Activated CD8-positive, alpha-beta memory T cell treated with anti-CD3 and anti-CD28 coated beads for 24 hours (primary cell): ENCODE measurements at places on chromosomes 6 and 20.

DNA sequence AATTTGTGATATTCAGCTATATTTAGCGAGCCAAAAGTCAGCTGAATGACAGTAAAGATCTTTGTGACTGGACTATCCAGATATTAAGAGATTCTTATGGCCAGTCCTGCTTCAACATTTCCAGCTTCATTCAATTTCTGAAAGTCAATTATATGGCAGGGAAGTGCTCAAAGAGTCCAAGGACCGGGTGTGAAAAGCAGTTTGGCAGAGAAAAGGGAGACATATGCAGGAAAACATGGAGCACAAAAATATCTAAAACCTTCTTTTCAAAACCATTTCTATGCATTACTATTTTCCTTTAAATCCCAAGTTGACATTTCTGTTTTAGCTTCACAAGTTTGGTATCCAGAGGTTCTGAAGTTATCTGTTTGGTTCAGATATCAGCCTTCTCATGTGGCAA lies 5.0 kb downstream of the MPC1 start:
- no peak for DNase-seq

- DNase-seq: no peak
These were observed 204.7 kb downstream of the ESR1 start for GRCh38 chr6:152012227-152012626.

- peak; percentile 79 for DNase-seq
These were observed 4.3 kb downstream of the GABBR1 start for GRCh38 chr6:29628419-29629281.

DNA sequence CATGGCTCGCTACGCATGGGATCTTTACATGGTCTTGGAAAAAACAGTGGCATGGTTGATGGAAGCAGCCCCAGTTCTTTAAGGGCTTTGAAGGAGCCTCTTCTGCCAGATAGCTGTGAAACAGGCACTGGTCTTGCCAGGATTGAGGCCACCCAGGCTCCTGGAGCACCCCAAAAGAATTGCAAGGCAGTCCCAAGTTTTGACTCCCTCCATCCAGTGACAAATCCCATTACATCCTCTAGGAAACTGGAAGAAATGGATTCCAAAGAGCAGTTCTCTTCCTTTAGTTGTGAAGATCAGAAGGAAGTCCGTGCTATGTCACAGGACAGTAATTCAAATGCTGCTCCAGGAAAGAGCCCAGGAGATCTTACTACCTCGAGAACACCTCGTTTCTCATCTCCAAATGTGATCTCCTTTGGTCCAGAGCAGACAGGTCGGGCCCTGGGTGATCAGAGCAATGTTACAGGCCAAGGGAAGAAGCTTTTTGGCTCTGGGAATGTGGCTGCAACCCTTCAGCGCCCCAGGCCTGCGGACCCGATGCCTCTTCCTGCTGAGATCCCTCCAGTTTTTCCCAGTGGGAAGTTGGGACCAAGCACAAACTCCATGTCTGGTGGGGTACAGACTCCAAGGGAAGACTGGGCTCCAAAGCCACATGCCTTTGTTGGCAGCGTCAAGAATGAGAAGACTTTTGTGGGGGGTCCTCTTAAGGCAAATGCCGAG lies 78.2 kb downstream of the ASXL1 start:
- no peak for DNase-seq

GRCh38 chr6:62803094-62803493 lies 408.2 kb upstream of the FKBP1C start:
- DNase-seq: no peak

DNA sequence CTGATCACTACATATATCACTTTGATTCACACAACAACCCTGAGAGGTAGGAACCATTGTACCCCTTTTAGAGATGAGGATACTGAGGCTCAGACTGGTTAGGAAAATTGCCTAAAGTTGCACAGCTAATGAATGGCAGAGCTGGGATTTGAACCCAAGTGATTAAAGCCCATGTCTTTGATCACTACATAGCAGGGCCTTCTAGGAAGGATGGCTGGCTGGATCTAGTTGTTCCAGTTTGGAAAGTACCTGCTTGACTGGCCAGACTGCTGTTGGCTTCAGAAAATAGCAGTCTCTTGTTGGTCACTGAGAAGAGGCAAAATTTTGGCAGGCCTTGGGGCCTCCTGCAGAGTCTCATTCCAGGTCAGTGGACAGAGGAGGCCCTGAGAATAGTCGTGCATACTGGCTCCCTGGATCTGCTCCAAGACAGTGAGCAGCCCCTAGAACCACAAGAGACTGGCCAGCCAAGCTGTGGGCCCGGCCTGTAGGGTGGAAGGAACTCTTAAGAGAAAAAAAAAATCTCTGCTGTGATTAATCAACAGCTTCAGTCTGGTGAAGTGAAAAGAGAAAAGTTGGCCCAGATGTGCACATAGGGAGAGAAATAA lies 17.5 kb downstream of the PPARD start:
- no peak for DNase-seq

DNA sequence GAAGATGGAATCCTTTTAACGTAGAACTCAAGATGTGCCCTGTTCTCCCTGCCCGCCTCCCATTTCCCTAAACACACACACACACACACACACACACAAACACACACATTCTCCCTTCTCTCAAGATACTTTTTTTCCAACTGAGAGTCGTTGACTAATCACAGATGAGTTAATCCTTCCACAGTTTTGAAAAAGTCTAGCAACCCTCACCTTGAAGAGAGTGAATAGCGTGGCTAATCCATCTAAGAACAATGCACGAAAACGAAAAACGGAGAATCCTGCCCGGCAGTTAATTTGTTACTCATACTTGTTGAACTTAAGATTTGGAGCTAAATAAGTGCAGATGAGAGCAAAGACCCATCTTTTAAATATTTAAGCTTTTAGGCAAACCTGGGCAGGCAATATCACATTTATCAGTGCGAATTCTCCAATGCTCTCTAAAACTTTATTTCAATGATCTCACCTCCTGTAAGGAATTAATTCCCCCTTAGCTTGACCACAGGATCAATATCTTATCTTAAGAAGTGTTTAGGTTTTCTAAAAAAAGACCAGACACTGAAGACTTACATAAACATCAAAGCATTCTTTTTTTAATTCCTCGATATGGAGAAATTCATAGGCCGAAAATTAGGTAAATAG lies 1.1 kb downstream of the AGPAT4 start:
- no peak for DNase-seq

- DNase-seq: no peak
These were observed 84.0 kb downstream of the PTPN1 start for GRCh38 chr20:50594231-50594590.

- no peak for DNase-seq
These were observed 264.3 kb downstream of the PTPRK start for GRCh38 chr6:128256095-128256494.

- peak; percentile 73 for DNase-seq
These were observed 6.7 kb downstream of the PRDM13 start for GRCh38 chr6:99613409-99613704.

DNA sequence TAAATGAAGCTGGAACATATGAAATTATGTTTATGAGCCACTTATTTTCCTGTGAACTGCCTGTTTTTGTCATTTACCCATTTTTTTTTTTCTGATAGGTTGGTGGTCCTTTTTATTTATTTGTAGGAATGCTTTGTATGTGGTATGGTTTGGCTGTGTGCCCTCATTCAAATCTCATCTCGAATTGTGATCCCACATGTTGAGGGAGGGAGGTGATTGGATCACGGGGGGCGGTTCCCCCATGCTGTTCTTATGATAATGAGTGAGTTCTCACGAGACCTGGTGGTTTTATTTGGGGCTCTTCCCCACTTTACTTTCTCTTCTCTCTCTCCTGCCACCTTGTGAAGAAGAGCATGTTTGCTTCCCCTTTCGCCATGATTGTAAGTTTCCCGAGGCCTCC lies 77.3 kb downstream of the CDH26 start:
- DNase-seq: no peak

DNA sequence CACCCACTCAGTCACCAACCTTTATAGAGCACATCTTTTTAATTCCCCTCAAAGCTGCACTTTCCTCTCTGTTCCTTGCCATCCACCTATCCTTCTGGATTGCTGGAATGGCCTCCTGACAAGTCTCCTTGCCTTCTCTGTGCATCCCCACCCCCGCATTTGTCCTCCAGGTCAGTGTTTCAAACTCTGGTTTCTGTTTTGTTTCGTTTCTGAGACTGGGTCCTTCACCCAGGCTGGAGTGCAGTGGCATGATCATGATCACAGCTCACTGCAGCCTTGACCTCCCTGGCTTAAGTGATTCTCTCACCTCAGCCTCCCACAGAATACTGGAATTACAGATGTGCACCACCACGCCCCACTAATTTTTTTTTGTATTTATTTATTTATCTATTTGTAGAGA lies 96.2 kb downstream of the PLCB1 start:
- DNase-seq: no peak

- no peak for DNase-seq
These were observed 80.3 kb downstream of the CDH26 start for GRCh38 chr20:60038400-60039008.

DNA sequence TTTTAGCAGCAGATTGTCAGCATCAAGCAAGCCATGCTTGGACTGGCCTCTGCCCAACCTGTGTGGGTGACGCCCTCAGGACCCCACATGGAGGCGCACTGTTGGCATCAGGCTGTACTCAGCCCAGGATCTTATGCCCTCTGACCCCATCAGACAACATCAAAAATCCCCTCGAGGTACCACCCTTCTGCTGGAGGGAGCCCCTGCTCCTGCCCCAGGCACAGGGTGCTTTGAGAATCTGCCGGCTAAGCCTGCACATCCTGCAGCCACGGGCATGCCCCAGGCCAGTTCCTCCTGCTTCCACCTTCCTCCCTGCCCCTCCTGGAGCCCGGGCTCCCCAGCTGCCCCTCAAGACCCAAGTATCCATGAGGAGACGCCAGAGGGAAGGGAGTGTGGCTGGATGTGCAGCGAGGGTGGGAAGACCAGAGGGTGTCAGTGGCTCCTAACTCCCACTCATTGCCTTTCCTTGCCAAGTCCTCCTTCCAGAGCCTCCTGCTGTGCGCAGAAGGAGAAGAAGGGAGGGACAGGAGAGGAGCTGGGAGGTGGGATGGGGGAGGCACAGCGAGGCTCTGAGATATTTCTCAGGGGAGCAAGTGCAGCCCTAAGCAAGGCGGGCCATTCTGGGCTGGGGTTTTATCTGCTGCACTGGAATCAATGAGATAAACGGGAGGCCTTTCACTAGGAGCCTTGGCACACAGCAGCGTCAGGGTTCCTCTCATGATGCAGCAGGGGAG lies 77.4 kb upstream of the CST7 start:
- DNase-seq: no peak

GRCh38 chr6:36387440-36388303 lies at the start of gene ETV7:
Gene ETV7 (minus strand): TSS chr6:36387669. CDS start chr6:36387541, 128 bp downstream.
- DNase-seq: peak; percentile 73

DNA sequence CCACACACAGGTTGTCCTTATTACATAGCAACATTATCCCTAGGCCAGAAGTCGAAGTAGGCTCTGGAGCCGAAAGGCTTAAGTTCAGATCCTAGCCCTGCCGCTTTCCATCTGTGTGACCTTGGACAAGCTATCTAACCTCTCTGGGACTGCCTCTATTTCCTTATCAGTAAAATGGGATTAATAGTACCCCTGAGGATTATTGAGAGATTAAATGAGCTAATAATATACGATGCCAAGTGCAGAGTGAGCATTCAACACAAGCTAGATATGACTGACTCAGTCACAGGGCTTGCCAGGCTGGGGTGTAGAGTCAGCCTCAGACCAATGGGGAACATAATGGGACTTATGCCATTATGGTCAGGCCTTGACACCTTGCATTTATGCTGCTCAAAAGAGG lies 8.9 kb upstream of the SPATA2 start:
- DNase-seq: no peak

- no peak for DNase-seq
These were observed 213.0 kb upstream of the FAM83B start for GRCh38 chr6:54633601-54634000.

GRCh38 chr6:136235233-136235564 lies 14.9 kb downstream of the MTFR2 start:
- no peak for DNase-seq

- DNase-seq: peak; percentile 72
These were observed 100.7 kb downstream of the NOL4L start for GRCh38 chr20:32484225-32484957.

DNA sequence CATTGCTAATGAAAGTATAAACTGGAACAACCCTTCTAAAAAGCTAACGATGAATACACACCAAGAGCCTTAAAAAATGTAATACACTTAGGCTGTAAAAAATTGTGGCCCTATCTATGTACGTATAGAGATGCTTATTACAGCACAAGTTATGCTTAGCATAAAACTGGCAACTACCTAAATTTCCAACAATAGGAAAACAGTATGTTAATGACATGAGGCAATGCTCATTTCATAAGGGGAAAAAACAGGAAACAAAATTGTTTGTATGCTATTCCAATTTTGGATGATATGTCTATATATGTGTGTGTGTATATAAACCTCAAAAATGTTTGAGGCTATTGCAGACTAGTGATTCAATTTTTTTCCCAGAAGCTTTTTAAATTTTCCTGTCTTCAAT lies 82.5 kb downstream of the DTNBP1 start:
- DNase-seq: no peak

- no peak for DNase-seq
These were observed 532.3 kb downstream of the MAFB start for GRCh38 chr20:40156600-40157317.

GRCh38 chr20:50120935-50121693 lies 8.2 kb upstream of the UBE2V1 start:
- peak; percentile 71 for DNase-seq

DNA sequence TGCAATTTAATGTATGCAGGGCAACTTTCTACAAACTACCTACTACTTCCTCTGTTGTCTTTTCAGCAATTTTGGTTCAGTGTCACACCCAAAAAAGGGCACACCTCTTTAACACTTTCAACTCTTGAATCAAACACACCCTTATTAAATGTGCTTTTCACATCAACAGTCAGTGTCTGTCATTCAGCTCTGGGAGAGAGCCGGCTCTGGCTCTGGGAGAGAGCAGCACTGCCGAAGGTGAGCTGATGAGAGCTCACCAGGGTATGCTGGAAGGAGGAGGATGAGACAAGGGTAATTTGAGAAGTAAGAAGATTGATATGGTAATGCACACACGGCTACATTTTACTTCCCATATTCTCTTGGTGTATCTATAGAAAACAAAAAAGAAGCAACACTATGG lies 134.3 kb downstream of the RTN4IP1 start:
- DNase-seq: no peak

- DNase-seq: peak; percentile 33
These were observed 40.2 kb downstream of the CTCFL start for GRCh38 chr20:57484772-57485171.
